Activated T-cell treated with anti-CD3 and anti-CD28 coated beads for 1 hour (primary cell): ENCODE measurements at places on chromosomes 3 and 15.

DNA sequence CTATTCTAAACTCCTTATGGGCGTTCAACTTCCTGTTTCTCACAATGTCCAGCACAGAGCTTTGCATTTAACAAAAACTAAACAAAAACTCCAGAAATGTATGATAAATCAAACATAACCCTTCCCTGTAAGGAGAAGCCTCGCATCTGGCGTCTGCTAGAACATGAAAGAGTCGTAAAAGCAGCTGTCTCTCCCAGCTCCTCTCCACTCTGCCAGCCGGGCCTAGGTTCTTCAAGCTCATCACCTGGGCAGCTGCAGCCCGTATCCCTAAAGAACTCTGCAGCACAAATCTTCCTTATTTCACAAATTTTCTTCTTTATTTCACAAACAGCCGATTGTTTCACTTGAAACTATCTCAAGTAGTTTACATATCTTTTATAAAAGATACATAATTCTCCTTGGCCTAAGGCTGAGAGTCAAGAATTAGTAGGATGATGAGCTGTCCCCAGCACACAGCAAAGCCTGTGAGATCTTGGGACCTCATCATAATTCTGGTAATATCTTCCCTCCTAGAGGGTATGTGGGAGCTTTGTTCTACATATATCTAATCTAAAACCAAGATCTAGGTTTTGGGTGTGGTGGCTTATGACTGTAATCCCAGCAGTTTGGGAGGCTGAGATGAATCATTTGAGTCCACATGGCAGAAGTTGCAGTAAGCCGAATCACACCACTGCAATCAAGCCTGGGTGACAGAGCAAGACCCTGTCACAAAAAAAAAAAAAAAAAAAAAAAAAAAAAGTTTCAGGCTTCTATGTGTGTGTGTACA is 35.3 kb downstream of the ANXA2 start:
- no peak for DNase-seq

DNA sequence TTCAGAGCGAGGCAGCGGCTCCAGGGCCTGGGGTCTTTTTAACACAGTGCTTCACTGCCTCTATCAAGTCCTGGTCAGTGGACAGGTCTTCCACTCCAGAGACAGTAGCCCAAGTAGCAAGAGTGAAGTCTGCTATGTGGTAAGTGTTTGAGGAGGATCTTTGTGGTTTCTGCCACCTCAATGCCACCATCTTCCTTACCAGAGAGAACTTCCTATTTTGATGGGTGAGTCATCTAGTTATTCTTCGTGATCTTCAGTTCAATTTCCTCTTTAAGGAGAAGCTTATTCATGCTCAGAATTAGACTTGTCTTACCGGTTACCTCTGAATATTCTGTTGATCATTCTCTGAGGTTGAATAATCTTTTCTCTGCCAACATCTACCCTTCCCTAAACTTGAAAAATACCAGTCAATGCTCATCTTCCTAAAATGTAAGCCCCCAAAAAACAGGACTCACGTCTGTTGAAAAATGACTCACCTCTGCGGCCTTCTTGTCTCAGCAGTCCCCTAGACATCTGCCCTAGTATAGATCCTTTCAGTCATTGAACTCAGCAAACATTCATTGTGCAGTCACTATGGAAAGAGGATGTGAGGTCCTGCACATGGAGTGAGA is 32.2 kb upstream of the BCL6 start:
- DNase-seq: no peak

GRCh38 chr3:33791477-33792166 is 6.8 kb upstream of the PDCD6IP start:
- DNase-seq: no peak

DNA sequence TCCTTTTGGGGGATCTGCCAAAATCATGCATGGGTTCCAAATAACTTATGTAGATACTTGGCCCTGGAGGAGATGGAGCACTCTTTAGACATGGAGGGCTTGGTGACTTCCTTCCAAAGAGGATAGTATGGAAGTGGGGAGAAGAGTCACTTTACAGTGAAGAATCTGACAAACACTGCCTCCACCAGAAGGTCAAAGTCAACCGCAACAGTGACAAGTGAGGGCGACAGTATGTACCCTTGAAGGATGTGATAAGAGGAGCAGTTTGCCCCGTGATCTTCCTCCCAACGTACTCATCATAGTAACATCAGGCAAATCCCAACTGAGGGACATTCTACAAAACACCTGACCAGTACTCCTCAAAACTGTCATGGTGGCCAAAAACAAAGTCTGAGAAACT is 62.0 kb downstream of the LMCD1 start:
- no peak for DNase-seq

GRCh38 chr3:46301122-46301835 is 52.6 kb upstream of the CCR2 start:
- DNase-seq: no peak
